ENCODE measurements at places on chromosomes 2 and 18. TPM values are rescaled to one million over a fixed set of nuclear protein-coding genes. Genes with fewer than 3 reads are reported as not detected.

GRCh38 chr2:70887550-70888246, 48.0 kb upstream of the ATP6V1B1 start:
- H3K4me1 ChIP-seq: peaks cover 23% of the 10 kb centered on the region
- no peak overlapping the region for H3K27ac ChIP-seq
- peaks cover 100% of the 10 kb centered on the region for H3K27me3 ChIP-seq
- no peak for DNase-seq
- H3K4me3 ChIP-seq: peak overlapping the region; percentile 35

- no peak overlapping the region for H3K4me3 ChIP-seq
- H3K27me3 ChIP-seq: no peaks in the 10 kb centered on the region
- H3K36me3 ChIP-seq: no peaks in the 10 kb centered on the region
Observed at GRCh38 chr18:68233018-68233417, 481.9 kb downstream of the TMX3 start.

DNA sequence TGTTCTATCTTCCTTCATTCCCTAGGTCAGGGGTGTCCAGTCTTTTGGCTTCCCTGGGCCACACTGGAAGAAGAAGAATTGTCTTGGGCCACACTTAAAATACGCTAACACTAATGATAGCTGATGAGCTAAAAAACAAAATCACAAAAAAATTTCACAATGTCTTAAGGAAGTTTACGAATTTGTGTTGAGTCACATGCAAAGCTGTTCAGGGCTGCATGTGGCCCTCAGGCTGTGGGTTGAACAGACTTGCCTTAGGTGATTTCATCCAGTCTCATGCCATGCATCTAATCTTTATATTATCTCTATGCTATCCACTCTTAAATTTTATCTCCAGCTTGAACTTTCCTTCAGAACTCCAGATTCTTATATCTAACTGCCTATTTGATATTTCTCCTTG, 80.1 kb downstream of the CCDC85A start:
- no peaks in the 10 kb centered on the region for H3K27me3 ChIP-seq
- no peaks in the 10 kb centered on the region for H3K36me3 ChIP-seq
- no peak for DNase-seq
- no peaks in the 10 kb centered on the region for H3K4me1 ChIP-seq
- H3K4me3 ChIP-seq: no peak overlapping the region
- no peak overlapping the region for H3K27ac ChIP-seq

DNA sequence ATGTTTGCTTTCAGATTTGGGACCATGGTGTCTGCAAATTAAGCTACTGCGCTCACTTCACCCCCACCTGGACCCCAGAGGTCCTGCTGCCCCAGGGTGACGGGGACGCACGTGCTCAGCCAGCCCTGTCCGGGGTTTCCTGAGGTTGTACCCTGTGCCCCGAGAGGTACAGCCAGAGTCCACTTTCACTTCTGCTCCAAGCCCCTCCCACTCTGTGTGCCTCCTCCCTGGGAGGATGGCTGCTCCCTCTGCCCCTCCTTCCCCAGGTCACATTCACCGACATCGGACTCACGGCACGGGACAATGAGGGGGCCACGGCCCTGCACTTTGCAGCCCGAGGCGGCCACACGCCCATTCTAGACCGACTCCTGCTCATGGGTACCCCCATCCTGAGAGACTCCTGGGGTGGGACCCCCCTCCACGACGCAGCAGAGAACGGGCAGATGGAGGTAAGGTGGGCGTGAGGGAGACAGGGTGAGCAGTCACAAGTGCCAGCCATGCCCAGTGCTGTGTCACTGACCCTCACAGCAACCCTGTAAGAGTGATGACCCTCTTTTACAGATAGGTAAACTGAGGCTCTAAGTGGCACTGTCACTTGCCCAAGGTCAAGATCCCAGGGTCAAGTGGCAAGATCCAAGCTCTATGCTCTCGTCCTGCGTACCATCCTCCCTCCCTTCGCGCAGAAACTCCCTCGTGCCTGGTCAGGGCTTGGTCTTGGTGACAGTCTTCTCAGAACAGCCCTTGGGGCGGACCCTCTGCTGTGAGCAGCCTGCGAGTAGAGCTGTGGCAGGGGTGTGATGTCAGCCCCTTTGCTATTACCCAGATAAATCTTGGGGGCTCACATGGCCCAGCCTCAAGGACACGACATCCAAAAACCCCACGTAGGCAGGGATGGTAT, 7.6 kb downstream of the ESPNL start:
- H3K27me3 ChIP-seq: no peaks in the 10 kb centered on the region
- H3K4me1 ChIP-seq: no peaks in the 10 kb centered on the region
- no peak for DNase-seq
- H3K27ac ChIP-seq: no peak overlapping the region

GRCh38 chr2:53877556-53877955, 17.8 kb upstream of the GPR75 start:
- peaks cover 88% of the 10 kb centered on the region for H3K36me3 ChIP-seq
- no peak for DNase-seq
- H3K27ac ChIP-seq: no peak overlapping the region
- H3K4me1 ChIP-seq: no peaks in the 10 kb centered on the region
- no peak overlapping the region for H3K4me3 ChIP-seq
- H3K27me3 ChIP-seq: no peaks in the 10 kb centered on the region

- DNase-seq: peak; percentile 73
- peak overlapping the region; percentile 45 for H3K27ac ChIP-seq
- H3K4me1 ChIP-seq: peaks cover 30% of the 10 kb centered on the region
- H3K4me3 ChIP-seq: no peak overlapping the region
- H3K36me3 ChIP-seq: no peaks in the 10 kb centered on the region
Observed at GRCh38 chr2:108583903-108584520, 49.7 kb downstream of the LIMS1 start.

GRCh38 chr2:212005085-212005671, 533.4 kb downstream of the ERBB4 start:
- no peaks in the 10 kb centered on the region for H3K27me3 ChIP-seq
- no peaks in the 10 kb centered on the region for H3K36me3 ChIP-seq
- no peak overlapping the region for H3K27ac ChIP-seq
- DNase-seq: no peak
- H3K4me1 ChIP-seq: no peaks in the 10 kb centered on the region

GRCh38 chr2:47040651-47041050, 114.5 kb downstream of the STPG4 start:
- H3K27ac ChIP-seq: peak overlapping the region; percentile 33
- peaks cover 25% of the 10 kb centered on the region for H3K4me1 ChIP-seq
- no peaks in the 10 kb centered on the region for H3K27me3 ChIP-seq

DNA sequence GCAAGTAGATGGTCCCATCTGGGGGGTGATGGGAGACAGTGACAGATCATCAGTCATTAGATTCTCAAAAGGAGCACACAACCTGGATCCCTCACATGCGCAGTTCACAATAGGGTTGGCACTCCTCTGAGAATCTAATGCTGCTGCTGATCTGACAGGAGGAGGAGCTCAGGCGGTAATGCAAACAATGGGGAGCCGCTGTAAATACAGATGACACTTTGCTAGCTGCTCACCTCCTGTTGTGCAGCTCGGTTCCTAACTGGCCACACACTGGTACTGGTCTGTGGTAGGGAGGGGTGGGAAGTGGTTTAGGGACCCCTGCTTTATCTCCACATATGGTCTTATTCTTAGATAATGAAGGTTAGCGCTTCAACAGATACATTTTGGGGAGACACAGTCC, 506.6 kb downstream of the PLCL1 start:
- no peak overlapping the region for H3K27ac ChIP-seq
- no peaks in the 10 kb centered on the region for H3K4me1 ChIP-seq
- DNase-seq: no peak
- peaks cover 34% of the 10 kb centered on the region for H3K27me3 ChIP-seq
- no peaks in the 10 kb centered on the region for H3K36me3 ChIP-seq
- no peak overlapping the region for H3K4me3 ChIP-seq

The PPP1CB gene
- 241 TPM for total RNA-seq

The REEP1 gene
- 8.0 TPM for total RNA-seq

The PCARE gene
- total RNA-seq: 0.23 TPM

The SPEG gene
- 7.3 TPM for total RNA-seq

Data from left lung (tissue), 14 donors.